ENCODE measurements at places on chromosomes 13 and 19.

DNA sequence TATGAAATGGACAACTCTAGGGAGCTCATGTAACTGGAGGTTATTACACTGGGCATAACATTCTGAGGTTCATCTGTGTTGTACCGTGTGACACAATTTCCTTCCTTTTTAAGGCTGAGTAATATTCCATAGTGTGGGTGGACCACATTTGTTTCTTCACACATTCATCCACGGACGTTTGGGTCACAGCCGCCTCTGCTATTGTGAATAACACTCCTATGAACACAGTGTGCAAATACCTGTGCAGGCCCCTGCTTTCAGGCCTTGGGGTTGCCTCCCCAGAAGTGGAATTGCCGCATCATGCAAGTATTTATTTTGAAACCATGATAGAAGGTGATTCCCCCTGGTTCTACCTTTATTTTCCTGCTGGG, 63.4 kb upstream of the MCF2L start:
- no peak for DNase-seq

DNA sequence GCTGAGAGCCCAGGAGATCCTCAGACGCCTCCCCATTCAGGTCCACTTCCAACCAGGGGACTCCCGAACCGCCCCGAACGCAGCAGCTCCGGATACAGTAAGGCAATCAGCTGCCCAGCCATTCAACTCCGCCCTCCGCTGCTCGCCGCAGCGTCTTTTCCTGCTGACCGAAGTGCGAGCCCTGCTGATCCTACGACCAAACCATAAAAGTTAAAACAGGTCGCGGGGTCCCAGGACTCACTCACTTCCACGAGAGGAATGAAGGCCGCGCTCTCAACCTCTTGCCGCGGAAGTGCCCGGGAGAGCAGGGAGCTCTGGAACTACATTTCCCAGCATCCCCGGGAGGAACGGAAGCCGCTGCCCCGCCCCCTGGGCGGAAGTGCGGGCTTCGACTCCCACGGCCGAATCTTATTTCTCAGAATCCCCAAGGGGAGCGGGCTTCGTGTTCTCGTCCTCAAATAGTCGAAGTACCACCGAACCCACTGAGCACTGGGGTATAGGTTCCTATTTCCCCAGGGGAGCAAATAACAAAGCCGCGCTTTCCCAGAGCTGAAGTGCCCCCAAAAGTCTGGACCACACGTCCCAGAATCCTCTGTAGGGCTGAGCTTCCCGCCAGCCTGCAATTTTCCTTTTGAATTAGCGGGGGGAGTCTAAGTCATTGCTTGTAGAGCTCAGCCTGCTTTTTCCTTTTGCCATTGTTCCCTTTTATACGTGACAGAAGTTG, at the start of gene ZNF45:
TSS of gene ZNF45 (minus strand) at position 298 of the 724 bp plus-strand sequence. CDS start 13,097 bp downstream, outside the sequence.
- peak; percentile 76 for DNase-seq

DNA sequence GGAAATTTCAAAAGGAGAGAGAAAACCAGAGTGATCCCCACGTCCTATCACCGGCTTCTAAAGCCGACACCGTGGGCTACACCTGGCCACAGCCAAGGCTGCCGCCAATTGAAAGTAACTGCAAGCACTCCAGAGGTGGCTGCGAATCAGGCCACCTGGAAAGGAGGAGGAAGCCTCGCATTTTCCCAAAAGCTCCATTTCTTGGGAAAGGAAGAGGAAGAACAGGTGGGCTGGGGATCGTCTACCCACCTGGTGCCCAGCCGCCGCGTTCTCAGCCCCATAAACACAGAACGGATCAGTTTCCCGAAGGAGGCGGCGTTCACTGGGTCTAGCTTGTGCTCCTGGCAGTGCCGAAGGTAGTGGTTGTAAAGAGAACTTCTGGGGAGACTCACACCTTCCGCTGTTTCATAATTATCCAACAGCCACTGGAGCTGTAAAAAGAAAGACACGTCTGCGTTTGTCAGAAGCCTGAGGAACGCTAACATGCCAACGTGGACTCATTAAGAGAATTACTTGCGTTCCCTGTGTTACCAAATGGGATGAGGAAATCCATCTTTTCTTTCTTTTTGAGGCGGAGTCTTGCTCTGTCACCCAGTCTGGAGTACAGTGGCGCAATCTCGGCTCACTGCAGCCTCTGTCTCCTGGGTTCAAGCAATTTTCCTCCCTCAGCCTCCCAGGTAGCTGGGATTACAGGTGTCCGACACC, 38.1 kb upstream of the RANBP3 start:
- no peak for DNase-seq

GRCh38 chr13:77595166-77595810, 59.8 kb downstream of the SCEL start:
- DNase-seq: no peak

GRCh38 chr13:34025746-34026145, 207.8 kb downstream of the RFC3 start:
- no peak for DNase-seq

GRCh38 chr13:102443249-102443648, 41.4 kb upstream of the FGF14 start:
- no peak for DNase-seq
